ENCODE measurements at places on chromosomes 11 and 22.

- no peak for DNase-seq
Measured at GRCh38 chr11:126336138-126336541, 19.3 kb upstream of the ST3GAL4 start.

- DNase-seq, result peak; percentile 57
Measured at GRCh38 chr11:38937709-38938108, 2339.7 kb upstream of the RAG2 start.

DNA sequence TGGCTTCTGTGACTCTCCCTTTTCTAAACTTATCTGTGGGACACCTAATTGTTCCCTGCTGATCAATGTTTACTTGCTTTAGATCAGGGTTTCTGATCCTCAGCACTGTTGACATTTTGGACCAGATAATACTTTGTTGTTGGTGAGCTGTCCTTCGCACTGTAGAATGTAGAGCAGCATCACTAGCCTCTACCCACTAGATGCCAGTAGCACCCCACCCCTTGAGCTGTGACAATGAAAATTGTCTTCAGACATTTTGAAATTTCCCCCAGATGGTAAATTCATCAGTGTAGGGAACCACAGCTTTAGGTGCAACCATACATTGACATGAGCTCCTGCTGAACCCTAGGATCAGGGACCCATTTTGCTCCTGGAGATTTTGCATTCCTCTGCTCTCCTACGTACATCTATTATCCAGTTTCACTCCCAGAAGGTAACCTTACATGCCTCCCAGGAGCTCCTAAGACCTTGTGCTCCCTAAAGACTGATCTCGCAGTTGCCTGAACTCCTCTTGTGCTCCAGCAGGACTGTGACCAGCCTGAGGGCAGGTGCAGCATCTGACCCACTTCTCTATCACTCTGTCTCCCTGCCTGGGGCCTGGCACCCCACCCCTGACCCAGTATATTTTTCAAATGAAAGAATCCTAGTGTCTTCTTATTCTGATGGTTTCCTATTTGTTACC, 107.8 kb downstream of the FAR1 start:
- peak; percentile 64 for DNase-seq

DNA sequence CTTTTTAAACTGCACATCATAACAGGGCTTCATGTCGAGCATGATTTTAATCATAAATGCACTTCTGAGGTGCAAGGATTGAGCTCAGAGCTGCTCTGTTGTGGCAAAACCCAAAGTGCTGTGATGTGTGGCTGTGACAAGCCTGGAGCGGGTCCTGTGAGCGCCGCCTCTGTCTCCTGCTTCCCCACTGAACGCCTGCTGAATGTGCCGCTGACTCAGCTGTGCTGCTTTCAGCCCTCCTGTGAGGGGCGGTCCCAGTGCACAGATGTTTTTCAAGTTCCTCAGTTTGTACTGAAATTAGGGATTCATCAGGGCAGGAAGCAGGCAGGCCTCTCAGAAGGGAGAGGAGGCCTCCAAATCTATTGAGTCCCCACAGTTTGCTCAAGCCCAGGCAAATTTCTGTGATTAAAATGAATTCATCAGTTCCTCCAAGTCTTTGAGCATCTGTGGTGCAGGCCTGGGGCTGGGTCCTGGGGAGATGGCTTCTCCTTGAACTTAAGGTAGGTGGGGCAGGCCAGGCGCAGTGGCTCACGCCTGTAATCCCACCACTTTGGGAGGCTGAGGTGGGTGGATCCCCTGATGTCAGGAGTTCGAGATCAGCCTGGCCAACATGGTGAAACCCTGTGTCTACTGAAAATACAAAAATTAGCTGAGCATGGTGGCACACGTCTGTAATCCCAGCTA, 3.0 kb upstream of the GTSE1 start:
- DNase-seq, result no peak

DNA sequence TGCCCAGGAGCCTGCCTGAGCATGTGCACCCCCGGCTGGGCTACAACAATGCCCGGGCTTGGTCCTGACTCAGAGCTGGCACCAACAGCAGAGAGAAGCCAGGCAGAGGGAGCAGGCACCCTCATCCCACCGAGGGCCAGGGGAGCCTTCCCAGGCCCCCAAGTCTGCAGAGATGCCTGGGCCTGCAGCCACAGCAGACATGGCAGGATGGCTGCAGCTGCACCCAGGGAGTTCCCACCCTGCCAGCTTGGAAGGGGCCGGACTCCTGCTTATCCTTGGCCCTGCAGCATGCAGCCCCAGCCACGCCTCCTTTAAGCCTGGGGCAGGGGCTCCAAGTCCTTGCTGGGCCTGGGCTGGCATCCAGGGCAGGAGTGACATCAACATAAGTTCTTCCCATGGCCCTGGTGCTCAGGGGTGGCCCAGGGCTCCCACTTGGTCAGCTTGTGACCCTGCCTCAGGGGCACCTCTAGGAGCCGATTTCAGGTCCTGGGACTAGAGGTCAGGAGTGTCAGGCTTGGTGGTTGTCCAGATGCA, 26.7 kb downstream of the OR10D3 start:
- DNase-seq, result no peak

DNA sequence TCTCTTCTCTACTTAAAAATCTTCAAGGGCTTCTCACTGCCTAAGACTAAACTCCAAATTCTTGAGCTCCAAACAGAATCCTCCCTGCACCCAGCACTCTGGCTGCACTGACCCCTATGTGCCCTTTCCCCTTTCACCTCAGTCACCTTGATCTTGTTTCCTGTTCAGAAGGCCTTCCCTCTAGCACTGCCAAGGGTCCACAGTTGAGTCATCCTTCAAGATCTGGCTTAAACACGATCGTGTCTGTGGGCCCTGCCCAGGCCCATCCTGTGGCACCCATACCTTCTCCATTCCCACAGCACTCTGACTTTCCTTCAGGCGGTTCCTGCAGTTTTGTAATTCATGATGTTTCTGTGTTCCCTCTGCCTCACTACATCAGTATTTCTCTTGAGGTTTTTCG, 129.2 kb downstream of the ARL14EP start:
- no peak for DNase-seq

DNA sequence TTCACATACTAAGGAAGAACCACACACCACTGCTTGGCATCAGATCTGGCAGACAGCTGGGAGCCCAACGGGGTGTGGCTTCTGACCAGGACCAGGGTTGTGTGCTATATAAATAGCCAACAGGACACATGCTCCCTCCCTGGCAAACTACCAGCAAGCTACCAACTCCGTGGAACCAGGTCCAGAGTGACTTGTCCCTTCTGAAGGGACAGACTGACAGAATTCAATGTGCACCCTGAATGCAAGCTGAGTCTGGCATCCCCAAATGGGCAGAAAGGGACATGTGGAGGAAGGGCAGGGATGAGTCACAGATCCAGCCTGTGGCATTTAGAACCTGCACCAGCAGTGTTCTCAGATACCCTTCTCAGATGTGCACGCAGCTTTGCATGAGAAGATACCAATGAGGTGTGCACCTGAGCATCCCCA, 92.9 kb downstream of the MICAL3 start:
- DNase-seq, result peak; percentile 32

All from PC-3 (cell line).